ENCODE measurements at places on chromosomes 5 and 9.

DNA sequence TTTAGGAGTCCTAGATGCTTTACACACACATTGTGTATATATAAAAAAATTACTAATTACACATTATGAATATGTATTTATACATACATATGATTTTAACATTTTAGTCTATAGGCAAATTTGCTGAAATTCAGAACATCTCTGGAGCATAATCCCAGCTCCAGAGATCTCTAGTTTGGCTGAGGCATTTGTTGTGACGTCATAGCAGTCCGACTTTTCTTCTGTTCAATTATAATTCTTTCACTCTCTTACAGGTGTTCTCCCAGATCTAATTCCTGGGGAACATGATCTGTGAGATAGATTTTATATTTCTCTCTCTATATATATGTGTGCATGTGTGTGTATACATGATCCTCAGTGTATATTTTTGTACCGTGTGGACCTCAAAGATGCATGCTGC is 1876.2 kb downstream of the EFNA5 start:
- DNase-seq, result no peak

GRCh38 chr5:1106385-1107166 is 5.3 kb downstream of the SLC12A7 start:
- DNase-seq, result no peak

GRCh38 chr5:121976979-121977378 is 15.2 kb downstream of the SRFBP1 start:
- DNase-seq, result peak; percentile 70

- no peak for DNase-seq
Observed at GRCh38 chr9:123820139-123820538, 109.8 kb downstream of the DENND1A start.

- no peak for DNase-seq
Observed at GRCh38 chr9:114098021-114098935, 814 bp downstream of the KIF12 start.

DNA sequence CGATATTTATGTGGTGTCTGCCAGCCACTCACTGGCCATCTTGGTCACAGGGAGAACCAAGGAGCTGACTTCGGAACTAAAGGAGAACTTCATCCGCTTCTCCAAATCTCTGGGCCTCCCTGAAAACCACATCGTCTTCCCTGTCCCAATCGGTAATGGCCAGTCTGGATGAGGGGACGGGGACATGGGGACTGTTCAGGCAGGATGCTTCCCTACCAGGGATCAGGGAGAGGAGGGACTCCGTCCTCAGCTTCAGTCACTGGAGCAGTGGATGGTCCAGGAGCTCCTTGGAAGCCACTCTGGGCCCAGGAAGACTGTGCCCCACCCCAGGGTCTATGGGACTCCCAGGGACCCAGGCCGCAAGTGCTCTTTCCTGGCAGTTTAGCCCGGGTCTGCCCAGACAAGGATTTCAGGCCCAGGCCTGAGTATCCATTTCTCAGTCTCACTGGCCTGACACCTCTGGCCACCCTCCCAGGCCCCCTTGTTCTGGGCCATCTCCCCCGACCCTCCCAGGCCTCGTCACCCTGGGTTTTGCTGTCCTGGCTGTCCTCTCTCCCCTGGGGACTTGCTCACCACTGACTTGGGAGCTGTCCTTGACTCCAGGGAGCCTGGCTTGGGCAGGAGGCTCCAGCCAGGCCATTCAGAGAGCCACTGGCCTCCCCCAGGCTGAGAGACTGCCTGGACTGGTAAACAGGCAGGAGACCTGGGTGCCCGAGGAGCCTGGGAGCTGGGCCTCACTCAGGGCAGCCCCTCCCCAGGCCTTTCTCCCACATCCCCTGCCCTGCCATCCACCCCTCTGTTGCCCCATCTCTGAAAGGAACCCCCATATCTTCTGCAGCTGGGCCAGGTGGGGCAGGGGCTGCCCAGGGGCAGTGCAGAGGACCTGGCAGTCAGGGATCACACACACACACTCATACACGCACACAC is 3.1 kb downstream of the LCN2 start:
- no peak for DNase-seq

DNA sequence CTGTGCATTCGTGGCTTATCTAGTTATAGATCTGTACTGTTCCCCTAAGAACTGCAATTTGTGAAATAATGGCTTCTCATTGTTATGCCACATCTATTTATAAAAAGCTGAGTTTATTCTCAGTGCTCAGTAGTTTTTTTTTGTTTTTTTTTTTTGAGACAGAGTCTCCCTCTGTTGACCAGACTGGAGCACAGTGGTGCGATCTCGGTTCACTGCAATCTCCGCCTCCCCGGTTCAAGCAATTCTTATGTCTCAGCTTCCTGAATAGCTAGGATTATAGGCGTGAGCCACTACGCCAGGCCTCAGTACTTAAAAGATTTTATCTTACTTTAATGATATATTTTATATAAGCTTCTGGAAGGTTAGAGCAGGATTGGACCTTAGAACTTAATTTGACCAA is 19.0 kb downstream of the SEC61B start:
- DNase-seq, result no peak

DNA sequence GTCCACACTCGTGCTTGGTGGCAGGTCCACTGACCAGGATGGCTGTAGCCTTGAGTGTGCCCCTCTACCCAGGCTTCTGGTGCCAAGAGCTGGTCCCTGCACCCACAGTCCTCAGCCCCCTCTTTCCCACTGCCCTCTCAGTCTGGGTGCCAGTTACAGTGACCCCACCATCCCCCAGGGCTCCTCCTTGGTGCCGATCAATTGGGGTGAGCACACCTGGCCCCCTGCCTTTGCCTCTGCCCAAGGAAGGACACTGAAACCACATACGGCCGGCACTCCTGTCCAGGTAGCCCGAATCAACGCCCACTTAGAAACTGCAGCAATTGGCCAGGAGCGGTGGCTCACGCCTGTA is 18.5 kb upstream of the QRFP start:
- no peak for DNase-seq

DNA sequence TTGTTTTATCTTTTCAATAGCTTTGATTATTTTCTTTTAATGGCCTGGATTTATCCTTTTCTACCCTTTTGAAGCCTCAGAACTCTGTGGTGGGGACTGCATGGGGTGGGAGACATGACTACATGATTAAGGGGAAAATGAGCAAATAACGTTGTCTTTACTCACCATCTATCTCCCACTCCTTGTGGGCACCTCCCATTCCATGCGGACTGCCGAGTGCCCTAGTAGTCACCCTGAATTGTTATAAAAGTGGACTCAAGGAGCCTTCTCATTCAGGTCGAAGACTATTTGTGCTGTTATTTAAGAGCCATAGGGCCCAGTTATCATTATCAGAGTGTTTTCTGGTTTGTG is 281.8 kb downstream of the MLLT3 start:
- no peak for DNase-seq

GRCh38 chr5:31587546-31587945 is 51.4 kb upstream of the PDZD2 start:
- DNase-seq, result no peak

GRCh38 chr5:134920848-134921575 is 16.1 kb downstream of the PCBD2 start:
- no peak for DNase-seq

DNA sequence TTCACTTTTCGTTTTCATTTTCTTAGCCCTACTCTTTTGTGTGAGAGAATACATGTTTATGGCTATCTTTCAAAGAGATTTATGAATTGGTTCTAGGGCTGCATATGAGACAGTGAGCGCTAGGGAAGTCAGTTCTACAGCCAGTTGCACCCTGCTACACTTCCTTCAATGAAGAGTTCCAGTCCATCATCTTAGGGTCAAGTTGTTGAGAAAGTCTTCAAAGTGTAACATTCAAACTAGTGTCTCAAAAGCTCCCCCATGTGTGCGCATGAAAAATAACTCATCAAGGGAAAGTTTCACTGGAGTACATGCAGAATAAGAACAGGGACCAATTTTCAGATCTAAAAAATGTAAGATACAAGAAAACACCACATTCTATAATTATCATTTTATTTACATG is 317.2 kb downstream of the DEPDC1B start:
- peak; percentile 70 for DNase-seq

DNA sequence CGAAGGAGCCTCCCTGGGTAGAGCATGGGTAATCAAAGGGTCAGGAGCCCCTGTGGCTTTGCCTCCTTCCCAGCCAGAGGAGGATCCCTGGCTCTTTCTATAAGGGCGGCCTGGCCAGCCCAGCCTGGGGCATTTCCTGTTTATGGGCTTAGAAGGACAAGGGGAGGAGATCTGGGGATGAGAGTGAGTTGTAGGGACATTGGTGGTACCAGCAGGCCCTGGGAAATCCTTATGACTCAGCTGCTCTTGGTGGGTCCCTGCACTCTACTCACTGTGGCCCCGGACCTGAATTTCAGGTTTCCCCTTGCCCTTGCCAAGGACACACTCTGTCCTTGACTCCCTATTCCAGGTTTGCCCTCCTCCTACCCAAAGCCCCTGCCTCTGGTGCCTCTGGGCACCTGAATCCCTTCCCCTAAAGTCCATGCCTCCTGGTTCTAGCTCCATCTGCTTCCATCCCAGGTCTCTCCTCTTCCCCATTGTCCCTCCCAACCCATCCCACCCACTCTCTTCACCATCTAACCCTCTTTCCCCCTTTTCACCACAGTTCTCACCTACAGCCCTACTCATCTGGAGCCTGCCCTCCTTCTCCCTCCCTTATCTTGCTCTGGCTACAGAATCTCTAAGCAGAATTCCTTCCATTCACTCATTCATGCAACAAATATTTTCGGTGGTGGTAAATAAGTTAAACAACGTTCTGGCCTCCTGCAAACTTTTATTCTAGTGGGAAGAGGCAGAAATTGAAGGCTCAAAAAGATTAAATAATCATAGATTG is 34.9 kb downstream of the PCDH1 start:
- DNase-seq, result peak; percentile 29

- DNase-seq, result no peak
Observed at GRCh38 chr9:115340314-115340713, 222.4 kb upstream of the TNC start.

DNA sequence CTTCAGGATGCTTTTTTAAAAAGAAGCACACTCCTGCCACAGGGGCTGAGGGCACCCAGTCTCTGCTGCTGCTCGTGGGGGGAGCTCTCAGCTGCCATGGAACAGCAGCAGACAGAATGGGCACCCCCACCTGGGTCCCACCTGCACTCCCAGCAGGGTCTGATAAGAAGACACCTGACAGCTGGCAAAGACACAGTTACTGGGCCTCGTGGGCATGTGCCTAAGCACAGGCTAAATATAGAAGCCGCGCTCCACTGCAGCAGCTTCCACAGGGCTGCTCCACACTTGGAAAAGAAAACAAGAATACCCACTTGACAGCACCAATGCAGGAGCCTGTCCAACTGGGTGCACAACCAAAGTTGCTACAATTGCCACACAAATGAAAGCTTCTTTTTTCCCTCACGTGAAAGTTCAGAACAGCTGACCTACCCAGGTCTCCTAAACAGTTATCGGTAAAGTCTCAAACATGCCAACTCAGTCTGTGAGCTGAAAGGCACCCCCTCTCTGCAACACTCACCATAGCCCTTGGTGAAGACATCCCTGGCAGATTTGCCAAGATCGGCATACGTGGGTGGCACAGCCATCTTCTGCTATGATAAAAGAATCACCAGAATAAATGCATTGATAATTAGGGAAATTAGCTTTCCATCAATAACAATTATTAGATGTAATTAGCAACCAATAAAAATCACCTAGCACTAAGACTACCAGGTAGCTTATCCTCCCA is 12.2 kb downstream of the VDAC1 start:
- DNase-seq, result no peak

DNA sequence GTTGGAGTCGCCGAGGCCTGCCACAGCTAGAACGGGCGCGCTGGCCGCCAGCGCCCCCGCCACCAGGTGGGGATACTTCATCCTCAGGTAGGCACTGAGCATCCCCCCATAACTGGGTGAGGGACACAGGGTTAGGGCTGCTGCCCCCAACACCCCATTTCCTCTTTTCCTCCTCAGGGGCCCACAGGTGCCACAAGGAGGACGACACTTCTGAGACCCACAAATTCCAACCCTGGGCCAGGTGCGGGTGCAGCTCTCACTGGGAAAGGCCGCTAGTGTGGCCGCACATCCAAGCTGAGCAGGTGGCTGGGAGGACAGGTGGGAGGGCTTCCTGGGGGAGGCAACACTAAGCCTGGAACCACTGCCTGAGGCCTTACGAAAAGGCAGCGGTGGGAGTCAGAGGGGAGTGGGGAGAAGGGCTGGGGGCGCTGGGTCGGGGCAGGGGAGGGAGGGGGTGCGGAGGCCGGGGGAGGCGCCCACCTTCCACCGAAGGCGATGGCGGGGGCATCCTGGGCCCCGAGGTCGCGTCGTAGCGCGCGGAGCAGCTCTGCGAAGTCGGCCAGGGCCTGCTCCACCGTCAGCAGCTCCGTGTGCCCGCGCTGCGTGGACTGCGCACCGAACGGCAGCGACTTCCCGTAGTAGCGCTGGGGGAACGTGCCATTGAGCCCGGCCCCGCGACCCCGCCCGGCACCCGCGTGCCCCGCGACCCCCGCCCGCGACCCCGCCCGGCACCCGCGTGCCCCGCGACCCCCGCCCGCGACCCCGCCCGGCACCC is 961 bp downstream of the DPP7 start:
- DNase-seq, result peak; percentile 12

DNA sequence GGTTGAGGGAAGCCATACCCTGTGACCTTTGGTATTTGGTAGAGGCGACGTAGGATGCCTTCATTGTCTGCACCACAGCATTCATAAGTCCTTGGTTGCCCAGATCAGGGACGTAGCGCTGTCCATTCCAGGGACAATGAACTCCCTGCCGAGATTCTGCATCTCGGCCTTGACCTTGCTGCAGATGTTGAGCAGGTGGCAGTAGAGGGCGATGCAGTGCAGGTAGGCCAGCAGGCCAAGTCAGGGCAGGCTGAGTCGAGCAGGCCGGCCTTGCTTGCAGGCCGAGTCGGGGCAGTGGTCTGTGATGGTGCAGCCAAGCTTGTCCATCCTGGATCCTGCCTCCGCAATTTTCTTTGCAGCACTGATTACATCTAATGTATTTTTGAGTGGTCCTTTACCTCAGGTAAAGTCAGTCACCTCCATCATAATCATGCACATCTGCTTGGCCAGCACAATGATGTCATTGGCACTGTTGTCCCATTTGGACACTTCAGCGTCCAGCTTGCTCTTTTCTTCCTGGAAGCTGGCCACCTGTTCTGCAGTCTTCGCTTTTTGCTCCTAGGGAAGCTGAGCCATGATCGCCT is 93.4 kb upstream of the CCDC112 start:
- DNase-seq, result no peak

Measured in fibroblast of the aortic adventitia (primary cell).